MCF 10A (cell line): ENCODE measurements at places on chromosomes 7 and 10. TPM values are rescaled to one million over a fixed set of nuclear protein-coding genes. Genes with fewer than 3 reads are reported as not detected.

Gene ABCF2
- 47.3 and 72.4 TPM in 2 replicates for total RNA-seq

Gene SLC26A5
- total RNA-seq, result not detected in 2 replicates

Gene IFIT1B
- total RNA-seq, result not detected in 2 replicates

Gene TM9SF3
- 144 and 151 TPM in 2 replicates for total RNA-seq

Gene IL2RA
- total RNA-seq, result not detected in 2 replicates

Gene RNF32
- 3.0 and 3.6 TPM in 2 replicates for total RNA-seq

Gene SYCE1
- total RNA-seq, result not detected in 2 replicates

Gene CLDN4
- 0.22 and 0.28 TPM in 2 replicates for total RNA-seq

Gene PLEKHS1
- not detected in 2 replicates for total RNA-seq

Gene MET
- 129 and 154 TPM in 2 replicates for total RNA-seq

Gene POR
- total RNA-seq, result 45.1 and 58.0 TPM in 2 replicates

Gene FAM237B
- total RNA-seq, result not detected in 2 replicates

Gene FKBP14
- total RNA-seq, result 39.8 and 49.8 TPM in 2 replicates

Gene CFAP43
- total RNA-seq, result 0.25 and 0.42 TPM in 2 replicates

Gene PRR15
- 6.8 and 8.0 TPM in 2 replicates for total RNA-seq

Gene ASB10
- total RNA-seq, result not detected in 2 replicates

Gene ACSM6
- total RNA-seq, result not detected in 2 replicates

Gene ITGA8
- not detected in 2 replicates for total RNA-seq

Gene EPO
- total RNA-seq, result not detected in 2 replicates

Gene NPC1L1
- total RNA-seq, result 0.07 TPM in 1 of 2 replicates, not detected in the other

Gene DAGLB
- 28.9 and 29.5 TPM in 2 replicates for total RNA-seq

Gene FRMPD2
- 0.98 and 1.3 TPM in 2 replicates for total RNA-seq

Gene FRMD4A
- total RNA-seq, result 0.23 and 8.9 TPM in 2 replicates

Gene LAMB1
- total RNA-seq, result 199 and 275 TPM in 2 replicates

Gene JMJD1C
- 91.9 and 101 TPM in 2 replicates for total RNA-seq

Gene PCBD1
- 40.3 and 52.4 TPM in 2 replicates for total RNA-seq

Gene AP3M1
- total RNA-seq, result 31.2 and 35.0 TPM in 2 replicates

Gene PNLIP
- total RNA-seq, result not detected in 2 replicates

Gene GTF2I
- total RNA-seq, result 130 and 152 TPM in 2 replicates

Gene GNB2
- 196 and 201 TPM in 2 replicates for total RNA-seq

Gene SPDYE1
- total RNA-seq, result not detected in 2 replicates
